ENCODE measurements at places on chromosomes 5 and 9.

GRCh38 chr5:57986761-57987341, 473.0 kb downstream of the PLK2 start:
- DNase-seq = no peak

DNA sequence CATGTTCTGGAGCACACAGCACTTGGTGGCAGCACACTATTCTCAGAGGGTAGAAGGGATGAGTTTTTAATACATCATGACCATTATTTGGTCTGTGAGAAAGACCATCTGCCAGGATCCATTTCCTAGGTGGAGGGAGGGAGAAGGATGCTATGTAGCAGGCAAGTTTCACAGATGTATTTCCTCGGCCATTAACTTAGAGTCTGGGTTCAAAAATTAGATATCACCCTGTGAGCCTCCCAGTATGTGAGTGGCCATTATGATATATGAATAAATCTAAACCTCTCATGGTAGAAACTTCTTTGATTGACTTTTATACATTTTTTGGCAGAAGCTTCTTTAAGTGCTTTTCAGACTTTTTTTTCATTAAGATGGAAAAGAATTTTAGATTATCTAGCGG, 133.9 kb downstream of the SREK1 start:
- DNase-seq = no peak

DNA sequence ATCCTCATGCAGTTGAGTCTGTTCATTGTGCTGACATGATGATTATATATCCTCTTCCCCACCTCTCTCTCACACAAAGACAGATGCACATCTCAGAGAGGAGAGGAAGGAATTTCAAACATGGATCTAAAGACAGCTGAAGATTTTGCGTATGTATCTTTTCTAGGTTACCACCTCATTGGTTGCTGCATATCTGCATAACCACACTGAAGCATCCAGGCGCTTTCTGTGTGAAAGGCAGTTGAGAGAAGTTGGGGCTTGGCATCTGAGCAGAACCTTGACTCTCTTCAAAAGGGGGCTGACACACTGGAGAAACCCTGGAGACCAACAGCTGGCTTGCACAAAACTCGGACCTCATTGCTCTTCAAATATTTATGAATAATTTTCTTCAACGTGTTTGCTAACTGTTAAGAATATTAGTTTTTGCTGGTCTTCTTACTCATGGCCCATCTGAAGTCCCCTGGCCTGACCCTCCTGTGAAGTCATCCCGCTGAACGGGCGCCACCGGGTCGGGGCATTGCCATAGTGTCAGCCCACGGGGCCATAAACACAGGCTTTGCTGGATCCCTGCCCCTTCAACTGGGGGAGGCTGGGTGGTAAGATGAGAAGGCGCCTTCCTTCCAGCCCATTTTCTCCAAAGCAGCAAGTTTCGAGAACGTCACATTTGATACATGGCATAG, 593.2 kb upstream of the CLINT1 start:
- no peak for DNase-seq

GRCh38 chr9:93100276-93100636, 4.2 kb downstream of the CARD19 start:
- DNase-seq = no peak

- DNase-seq = no peak
Observed at GRCh38 chr9:86531971-86532640, 177.9 kb upstream of the TUT7 start.

GRCh38 chr9:136121801-136122200, 3.1 kb upstream of the TMEM250 start:
- no peak for DNase-seq

DNA sequence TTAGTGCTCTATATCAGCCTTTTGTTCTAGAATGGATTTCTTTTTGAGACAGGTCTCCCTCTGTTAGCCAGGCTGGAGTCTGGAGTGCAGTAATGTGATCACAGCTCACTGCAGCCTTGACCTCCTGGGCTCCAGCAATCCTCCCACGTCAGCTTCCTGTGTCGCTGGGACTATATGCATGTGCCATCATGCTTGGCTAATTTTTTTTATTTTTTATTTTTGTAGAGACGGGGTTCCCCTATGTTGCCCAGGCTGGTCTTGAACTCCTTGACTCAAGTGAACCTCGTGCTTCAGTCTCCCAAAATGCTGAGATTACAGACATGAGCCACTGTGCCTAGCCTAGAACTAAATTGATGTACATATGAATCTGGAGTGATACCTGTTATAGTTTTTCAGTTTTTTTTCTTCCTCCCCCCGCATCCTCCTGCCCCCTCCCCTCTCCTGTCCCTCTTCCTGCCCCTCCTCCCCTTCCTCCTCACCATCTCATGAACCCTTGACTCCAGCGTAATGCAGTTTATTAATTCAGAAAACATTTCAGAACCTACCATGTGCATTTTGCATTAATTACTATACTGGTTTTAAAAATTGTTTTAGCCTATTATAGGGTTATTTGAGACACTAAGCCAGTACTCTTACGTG, 37.4 kb upstream of the TNFAIP8 start:
- no peak for DNase-seq

DNA sequence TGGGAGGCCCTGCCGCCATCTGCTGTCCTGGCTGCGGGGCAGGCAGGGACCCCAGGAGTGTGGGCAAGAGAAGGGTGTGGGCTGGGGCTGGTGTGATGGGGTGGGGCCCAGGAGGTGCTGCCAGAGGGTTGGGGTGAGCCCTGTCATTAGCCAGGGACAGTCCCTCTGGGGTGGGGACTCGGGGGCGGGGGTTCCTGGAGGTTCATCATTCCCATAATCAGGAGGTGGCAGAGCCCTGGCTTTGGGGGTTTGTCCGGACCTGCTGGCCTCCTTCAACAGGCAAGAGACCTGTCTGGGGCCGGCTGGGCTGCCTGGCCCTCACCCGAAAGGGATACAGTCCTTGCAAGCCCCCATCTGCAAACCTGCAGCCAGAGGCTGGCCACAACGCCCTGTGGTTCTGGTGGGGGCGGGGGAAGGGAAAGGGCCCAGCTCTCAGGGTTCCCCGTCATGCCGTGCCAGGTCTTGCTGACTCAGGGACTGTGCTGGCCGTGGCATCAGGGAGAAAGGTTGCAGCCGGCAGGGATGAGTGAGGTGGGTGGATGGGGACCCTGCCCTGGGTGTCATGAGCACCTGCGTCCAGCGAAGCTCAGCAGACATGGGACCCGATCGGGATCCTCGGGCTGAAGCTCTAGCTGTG, 65.2 kb downstream of the MRPL36 start:
- no peak for DNase-seq

DNA sequence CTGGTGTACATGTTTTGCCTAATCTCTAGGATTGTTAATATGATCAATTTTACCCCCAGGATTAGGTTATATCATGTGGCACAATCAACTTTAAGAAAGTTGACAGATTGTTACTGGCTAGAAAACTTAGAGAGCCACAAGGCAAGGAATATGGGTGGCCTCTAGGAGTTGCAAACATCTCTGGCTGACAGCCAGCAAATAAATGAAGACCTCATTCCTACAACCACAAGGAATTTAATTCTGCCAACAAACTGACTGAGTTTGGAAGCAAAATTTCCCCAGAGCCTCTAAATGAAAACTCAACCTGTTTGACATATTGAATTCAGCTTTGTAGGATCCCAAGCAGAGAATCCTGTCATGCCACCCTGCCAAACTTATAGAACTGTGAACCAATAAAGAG, 196.4 kb upstream of the PTGER4 start:
- no peak for DNase-seq
